ENCODE measurements at places on chromosomes 16 and 17. TPM values are rescaled to one million over a fixed set of nuclear protein-coding genes. Genes with fewer than 3 reads are reported as not detected.

Gene GAS7
- total RNA-seq = 0.25 TPM

Gene SLC9A5
- total RNA-seq = 1.4 TPM

Gene CHAD
- total RNA-seq = not detected

Gene BCKDK
- 50.8 TPM for total RNA-seq

Gene DRC3
- total RNA-seq = 1.9 TPM

Gene LGALS9B
- total RNA-seq = not detected

Gene ZNF594
- 1.2 TPM for total RNA-seq

Gene TP53TG3C
- not detected for total RNA-seq

Gene BCAR1
- total RNA-seq = 114 TPM

Gene ACE
- 1.4 TPM for total RNA-seq

Gene FLCN
- total RNA-seq = 31.8 TPM

Gene OR1F1
- total RNA-seq = 0.17 TPM

Gene PPY
- not detected for total RNA-seq

Gene GP1BA
- not detected for total RNA-seq

Gene TMC7
- 7.8 TPM for total RNA-seq

Gene TMEM92
- 19.1 TPM for total RNA-seq

Gene CNGB1
- 0.49 TPM for total RNA-seq

Gene NUDT16L1
- total RNA-seq = 26.7 TPM

Gene CCL18
- not detected for total RNA-seq

Gene EVPL
- 15.7 TPM for total RNA-seq
